Activated T-cell treated with anti-CD3 and anti-CD28 coated beads, Interleukin-2, amount 50 U/mL, for 72 hours (primary cell): ENCODE measurements at places on chromosomes 6 and 20. TPM values are rescaled to one million over a fixed set of nuclear protein-coding genes. Genes with fewer than 3 reads are reported as not detected.

- no peak overlapping the region for H3K27ac ChIP-seq
- no peak overlapping the region for H3K4me3 ChIP-seq
- no peaks in the 10 kb centered on the region for H3K4me1 ChIP-seq
- no peaks in the 10 kb centered on the region for H3K36me3 ChIP-seq
- H3K27me3 ChIP-seq, result no peaks in the 10 kb centered on the region
- DNase-seq, result no peak
Observed at GRCh38 chr20:44370639-44371218, 15.2 kb downstream of the HNF4A start.

GRCh38 chr6:19552076-19552475 lies 285.1 kb upstream of the ID4 start:
- H3K4me3 ChIP-seq, result no peak overlapping the region
- H3K36me3 ChIP-seq, result no peaks in the 10 kb centered on the region
- no peaks in the 10 kb centered on the region for H3K27me3 ChIP-seq
- H3K27ac ChIP-seq, result no peak overlapping the region
- no peak for DNase-seq

GRCh38 chr20:13681248-13682125 lies 42.8 kb upstream of the TASP1 start:
- H3K27me3 ChIP-seq, result peaks cover 14% of the 10 kb centered on the region
- no peak for DNase-seq
- H3K36me3 ChIP-seq, result no peaks in the 10 kb centered on the region
- no peak overlapping the region for H3K27ac ChIP-seq
- peaks cover 8% of the 10 kb centered on the region for H3K4me1 ChIP-seq
- no peak overlapping the region for H3K4me3 ChIP-seq

DNA sequence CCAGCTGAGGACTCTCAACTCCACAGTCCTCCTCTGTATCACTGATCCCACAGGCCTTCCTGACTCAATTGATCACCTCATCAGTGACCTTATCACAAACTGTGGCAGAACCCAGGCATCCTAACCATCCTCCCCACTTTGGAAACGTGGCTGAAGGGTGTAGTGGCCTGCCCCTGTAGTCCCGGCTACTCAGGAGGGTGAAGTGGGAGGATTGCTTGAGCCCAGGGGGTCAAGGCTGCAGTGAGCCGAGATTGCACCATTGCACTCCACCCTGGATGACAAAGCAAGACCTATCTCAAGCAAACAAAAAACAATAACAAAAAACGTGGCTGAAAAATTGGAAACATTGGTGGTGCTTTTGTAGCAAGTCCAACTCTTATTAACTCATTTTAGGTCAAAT lies 203.4 kb upstream of the ZNF217 start:
- H3K36me3 ChIP-seq, result no peaks in the 10 kb centered on the region
- H3K4me3 ChIP-seq, result no peak overlapping the region
- H3K4me1 ChIP-seq, result no peaks in the 10 kb centered on the region
- DNase-seq, result no peak
- no peak overlapping the region for H3K27ac ChIP-seq

The IPCEF1 gene
- total RNA-seq, result 17.6 TPM

The HLA-DQB1 gene
- 2.9 TPM for total RNA-seq
